ENCODE measurements at places on chromosomes 1 and 21.

DNA sequence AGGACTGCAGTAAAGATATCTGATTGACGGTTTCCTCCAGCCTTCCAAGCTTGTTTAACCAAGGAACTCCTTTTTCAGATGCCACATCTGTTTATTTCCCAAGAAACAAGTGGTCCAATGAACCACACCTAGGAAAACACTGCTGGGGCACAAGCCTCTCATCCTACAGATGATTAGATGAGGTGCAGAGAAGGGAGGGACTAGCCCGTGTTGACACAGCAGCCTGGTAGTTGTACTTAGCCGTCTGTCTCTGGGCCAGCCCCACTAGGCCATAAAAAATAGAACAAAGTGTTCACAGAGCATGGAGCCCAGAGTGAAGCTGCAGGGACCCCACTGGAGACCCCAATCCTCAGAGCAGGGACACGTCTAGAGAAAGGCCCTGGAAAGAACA, 32.1 kb downstream of the LRP8 start:
- no peak for DNase-seq

DNA sequence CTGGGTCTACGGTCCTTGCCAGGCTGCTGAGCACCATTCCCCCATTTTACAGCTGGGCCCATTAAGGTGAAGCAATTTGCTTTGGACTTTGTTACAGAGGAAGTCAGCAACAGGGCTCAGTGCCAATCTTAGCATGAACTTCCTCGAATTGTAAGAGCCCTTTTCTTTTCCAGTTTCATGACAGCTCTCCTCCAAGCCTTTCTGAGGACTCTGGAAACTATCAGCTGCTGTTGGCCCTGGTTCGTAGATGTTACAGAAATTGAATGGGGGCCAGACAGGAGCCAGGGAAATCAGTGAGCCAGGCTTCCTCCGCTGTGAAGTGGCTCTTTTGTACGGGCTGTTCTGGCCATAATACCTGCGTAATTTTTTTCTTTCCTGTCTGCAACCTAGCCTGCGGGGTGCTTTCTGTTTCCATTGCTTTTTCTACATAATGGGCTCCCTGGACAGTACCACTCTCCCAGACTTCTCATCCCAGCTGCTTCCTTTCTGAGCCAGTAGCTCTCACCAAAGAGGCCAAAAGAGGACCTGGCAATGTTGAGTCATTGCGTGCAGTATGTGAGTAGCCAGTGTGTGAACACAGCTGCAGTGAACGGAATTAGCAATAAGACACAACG, 386.3 kb downstream of the DISC1 start:
- peak; percentile 20 for DNase-seq

DNA sequence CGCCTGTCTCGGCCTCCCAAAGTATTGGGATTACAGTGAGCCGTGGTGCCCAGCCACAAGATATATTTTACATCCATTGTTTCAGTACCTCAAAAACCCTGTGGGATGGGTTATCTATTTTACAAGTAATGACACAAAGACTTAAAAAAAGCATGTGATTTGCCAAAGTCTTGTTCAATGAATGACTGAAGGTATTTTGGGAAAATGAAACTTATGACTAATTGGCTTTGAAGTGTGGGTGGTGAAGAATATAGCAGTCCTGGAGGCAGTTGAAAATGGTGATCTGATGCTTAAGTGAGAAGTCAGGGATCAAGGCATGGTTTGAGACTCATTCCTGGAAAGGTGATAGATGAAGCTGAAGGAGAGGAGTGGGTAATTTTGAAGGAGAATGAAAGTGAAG, 3.0 kb downstream of the SWT1 start:
- DNase-seq = peak; percentile 66

GRCh38 chr1:151003180-151003579, 3.5 kb downstream of the MINDY1 start:
- no peak for DNase-seq

DNA sequence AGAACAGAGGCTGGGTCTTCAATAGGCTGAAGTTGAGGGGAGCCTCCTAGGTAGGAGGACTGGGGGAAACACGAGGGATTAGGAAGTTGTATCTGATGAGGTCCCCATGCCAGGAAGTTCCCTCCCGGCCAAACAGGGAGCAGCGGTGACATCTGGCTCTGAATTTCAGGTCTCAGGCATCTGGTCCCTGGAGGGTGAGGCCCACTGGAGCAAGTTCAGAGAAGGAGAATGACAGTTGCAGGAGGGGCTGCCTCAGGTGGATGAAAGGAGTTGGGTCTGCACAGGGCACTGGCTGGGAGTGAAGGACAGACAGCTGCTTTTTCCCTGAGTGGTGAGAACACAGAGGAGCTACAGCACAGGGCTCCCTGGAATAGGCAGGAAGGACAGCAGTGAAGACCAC, 9.1 kb downstream of the TMEM9 start:
- no peak for DNase-seq

DNA sequence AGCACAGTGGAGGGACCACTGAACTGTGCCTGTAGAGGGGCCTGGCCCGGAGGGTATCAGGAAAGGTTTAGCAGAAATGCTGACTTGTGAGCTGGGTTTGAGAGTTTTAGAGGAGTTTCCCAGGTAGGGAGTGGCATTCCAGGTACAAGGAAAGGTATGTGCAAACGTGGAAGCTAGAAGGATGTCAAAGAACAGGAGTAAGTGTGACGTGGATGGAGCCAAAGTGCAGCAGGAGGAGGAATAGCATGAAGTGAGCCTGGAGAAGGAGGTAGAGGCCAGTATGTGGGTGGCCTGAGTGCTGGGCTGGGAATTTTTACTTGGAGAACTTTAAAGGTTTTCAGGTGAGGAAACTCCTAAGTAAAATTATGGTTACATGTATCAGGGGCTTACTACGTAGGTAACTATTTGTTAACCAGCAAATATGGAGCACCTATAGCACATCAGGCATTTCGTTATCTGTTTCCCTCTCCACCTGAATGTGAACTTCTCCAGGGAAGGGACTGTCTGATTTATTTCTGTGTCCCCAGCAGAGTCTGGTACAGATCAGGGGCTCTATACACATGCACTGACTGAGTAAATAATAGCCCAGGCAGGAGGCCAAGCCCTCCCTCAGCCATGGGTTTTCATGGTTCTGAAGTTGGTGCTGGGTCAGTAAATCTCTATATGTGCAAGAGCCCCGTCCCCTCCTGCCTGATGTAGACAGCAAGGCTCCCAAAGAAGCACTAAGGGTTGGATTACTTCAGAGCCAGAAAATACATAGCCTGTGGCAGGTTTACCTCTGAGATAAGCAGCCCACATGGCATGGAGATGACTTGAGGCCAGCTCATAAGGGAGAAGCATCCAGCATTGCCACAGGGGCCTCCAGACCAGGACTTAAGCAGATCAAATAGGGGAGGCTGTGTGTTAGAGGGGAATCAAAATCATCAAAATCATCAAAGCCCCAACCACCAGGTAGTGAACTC, 43.4 kb downstream of the CDCP2 start:
- no peak for DNase-seq

GRCh38 chr1:207047505-207047904, 3.5 kb downstream of the YOD1 start:
- DNase-seq = no peak

DNA sequence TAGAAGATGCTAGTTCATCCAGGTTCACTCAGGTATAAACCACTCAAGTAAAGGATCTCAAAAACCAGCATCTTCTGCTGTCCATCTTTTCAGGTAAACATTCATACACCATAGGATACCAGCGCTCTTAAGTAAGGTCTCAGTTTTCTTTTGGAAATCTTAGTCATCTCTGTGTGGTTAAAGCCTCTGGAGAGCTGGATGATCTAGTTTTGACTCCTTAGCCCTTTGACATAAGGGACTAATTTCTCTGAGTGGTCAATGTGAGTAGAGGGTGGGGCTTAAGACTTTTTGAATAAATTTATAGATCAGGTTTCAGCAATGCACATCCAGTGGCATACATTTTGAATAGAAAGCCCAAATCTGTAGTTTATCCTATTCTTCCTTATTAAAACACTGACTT, 92.3 kb downstream of the CTH start:
- no peak for DNase-seq

GRCh38 chr1:72023063-72023930, 259.0 kb downstream of the NEGR1 start:
- DNase-seq = no peak

GRCh38 chr1:219566951-219567947, 45.7 kb downstream of the ZC3H11B start:
- no peak for DNase-seq

DNA sequence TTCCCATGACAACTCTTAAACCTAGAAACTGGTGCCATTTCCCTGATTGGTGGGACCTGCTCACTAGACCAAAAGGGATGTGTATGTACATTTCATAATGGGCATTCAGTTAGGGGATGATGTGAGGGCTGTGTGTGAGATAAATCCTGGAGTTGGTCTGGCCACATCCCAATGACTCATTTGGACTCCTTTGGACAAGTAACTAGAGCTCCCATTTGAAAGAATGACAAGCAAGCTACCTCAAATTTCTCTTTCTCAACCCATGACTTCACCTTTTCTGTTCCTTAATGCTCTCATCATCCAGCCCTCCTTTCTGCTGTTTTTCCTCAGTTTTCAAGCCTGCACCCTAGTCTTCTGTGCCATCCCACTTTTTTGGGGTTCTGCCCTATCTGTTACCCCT, 27.9 kb downstream of the EBNA1BP2 start:
- DNase-seq = no peak

DNA sequence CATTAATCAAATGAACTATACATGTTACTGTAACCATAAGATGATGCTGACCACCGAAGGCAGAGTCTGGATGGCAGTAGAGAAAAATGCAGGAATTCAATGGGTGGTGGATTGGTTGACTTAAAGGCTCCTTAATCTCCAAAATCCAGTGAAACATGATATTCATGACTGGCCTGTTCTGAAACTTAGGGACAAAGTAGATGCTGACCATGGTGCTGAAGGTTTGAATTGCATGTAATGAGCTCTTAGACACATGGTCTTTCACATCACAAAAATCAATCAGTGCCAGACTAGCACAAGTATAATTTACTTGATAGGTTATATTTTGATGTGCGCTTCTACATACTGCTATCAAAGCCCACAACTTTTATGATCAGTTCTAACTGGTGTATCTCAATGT, 30.9 kb upstream of the NTMT2 start:
- DNase-seq = no peak

DNA sequence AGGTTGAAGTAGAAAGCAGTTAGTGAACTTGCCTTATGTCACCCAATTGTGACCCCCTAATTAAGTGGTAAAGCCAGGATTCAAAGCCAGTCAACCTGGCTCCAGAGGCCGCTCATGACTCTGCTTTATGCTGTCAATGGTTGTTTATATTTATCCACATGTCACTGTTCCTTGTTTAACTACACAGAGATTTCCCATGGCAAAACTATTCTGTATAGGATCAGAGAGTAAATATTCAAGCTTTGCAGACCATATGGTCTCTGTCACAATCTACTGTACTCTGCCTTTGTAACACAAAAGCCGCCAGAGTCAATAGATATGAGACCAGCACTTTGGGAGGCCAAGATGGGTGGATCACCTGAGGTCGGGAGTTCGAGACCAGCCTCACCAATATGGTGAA, 371.7 kb upstream of the PTBP2 start:
- DNase-seq = no peak

DNA sequence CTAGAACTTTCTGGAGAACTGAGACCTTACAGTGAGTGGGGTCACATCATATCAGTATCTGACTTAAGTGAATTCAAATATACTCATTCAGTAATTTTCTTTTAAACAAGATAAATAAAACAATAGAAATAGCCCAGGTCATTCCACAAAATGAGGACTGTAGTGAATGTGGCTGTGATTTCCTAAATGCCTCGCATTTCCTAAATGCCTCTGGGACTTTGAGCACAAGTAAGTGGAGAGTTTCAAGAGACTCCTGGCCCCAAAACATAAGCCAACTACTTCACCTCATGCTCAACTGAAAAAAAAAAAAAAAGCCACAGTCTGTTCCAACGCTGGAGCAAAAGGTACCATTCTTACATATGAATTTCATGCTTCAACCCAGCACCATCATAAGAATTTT, 81.5 kb downstream of the ZNF281 start:
- DNase-seq = no peak

DNA sequence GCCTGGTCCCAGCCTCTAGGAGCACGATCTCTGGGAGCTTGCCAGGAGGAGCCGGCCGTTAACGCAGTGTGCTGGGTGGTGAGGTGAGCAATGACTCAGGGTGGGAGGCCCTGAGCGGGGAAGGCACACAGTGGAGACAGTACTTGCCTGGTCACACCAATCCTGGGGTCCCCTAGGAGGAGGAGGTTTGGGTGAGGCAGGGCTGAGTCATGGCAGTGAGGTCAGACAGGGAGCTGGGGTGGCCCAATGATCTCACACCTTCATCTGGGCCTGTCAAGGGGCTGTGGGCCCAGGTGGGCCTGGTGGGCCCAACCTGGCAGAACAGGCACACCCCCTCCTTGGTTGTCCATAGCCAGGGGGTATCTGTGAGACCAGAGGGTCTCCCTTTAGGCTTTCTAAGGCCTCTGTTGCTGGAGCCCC, 8.6 kb upstream of the EDN2 start:
- no peak for DNase-seq

DNA sequence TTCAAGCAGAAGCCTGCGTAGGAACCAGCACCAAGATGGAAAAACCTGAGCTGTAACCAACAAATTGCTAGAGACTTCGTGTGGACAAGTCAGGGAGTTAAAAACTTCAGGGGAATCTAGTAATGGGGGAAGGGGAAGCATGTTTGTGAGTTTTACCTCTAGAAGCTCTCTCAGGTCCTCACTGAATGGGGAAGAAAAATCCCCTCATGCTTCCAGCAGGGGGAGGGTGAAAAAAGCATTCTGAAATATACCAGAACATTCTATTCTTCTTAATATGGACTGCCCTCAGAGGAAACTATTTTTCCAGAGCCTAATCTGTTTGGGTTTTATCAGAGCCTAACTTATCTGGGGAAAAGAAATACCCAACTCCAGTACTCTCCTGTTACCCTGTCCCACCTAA, 28.6 kb downstream of the GNG12 start:
- no peak for DNase-seq

DNA sequence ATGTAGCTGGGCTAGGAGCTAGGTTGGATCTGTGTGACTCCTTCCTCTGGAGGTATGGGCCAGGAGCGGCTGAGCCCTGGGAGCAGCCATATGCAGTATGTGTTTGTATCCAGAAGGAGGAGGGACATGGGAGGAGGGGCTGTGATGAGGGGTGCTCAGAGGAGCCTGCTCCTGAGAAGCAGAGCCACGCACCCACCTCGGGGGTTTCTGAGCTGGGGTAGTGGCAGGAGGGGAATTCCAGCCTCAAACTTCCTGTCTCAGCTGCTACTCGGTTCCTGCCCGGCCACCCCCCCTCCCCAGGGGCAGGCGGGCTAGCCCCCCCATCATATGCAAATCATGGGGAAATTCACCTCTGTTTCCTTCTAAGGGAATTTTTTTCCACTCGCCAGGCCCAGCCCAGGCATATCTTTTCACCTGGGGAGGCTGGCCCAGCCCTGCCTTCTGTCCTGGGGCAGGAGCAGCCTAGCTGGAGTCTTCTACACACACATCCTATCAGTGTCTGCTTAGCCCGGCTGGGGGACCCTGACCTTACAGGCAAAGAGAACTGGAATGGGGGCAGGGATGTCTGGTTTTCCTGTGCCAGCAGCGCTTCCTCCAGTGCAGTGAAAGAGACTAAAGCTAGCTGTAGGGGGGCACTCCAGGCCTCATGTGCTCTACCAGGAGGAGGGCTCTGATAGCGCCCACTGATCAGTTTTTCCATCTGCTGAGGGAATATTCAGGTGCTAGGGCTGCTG, 3.0 kb downstream of the ZC3H12A start:
- no peak for DNase-seq

- peak; percentile 72 for DNase-seq
Measured at GRCh38 chr1:109739738-109740614, 862 bp downstream of the GSTM3 start.

All from putamen (tissue), 1 donor.